ENCODE measurements at places on chromosomes 4 and X.

GRCh38 chr4:84611531-84611930, 28.6 kb downstream of the CDS1 start:
- DNase-seq: no peak

DNA sequence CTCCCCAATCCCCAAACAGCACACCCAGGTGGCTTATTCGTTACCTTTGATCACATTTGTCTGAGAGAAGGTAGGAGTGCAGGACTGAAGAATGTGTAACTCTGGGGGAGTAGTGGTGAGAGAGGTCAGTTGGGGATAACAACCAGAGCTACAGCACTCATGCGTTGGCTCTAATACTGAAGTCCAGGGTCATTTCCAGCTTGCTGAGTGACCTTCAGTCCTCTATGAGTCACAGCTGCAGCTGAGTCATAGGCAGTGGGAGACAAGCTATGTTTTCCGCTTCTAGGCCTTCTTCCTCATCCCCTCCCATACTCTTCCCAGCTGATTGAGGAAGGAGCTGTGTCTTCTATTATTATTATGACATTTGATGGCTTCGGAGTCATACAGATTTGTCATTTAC, 31.6 kb upstream of the CT47C1 start:
- DNase-seq: peak; percentile 48

DNA sequence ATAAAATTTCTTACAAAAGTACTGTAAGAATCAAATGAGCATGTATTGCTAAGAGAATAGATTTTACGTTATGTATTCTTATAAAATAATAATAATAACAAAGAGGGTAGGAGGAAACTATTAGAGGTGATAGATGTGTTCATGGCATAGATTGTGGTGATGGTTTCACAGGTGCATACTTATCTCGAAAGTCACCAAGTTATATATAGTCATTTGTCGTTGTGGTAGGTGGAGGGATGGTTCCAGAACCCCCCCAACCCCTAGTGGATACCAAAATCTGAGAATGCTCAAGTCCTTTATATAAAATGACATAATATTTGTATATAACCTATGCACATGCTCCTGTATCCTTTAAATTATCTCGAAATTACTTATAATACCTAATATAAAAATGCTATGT, 36.7 kb upstream of the H2AZ1 start:
- DNase-seq: no peak

GRCh38 chr4:18844726-18845125, 823.2 kb upstream of the LCORL start:
- DNase-seq: no peak

DNA sequence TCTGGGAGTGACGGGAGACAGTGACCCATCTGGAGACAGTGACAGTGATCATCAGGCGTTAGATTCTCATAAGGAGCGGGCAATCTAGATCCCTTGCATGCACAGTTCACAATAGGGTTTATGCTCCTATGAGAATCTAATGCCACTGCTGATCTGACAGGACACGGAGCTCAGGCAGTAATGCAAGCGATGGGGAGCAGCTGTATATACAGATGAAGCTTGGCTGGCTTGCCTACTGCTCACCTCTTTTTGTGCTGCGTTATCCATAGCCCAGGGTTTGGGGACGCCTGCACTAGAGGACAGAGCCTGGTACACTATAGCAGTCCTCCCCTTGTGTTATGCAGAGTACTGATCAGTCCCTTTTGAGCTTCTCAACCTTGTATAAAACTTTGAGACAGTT, 23.5 kb downstream of the NFKB1 start:
- no peak for DNase-seq

GRCh38 chr4:144342949-144343760, 202.6 kb upstream of the GYPA start:
- DNase-seq: no peak

- DNase-seq: no peak
Measured at GRCh38 chr4:82232891-82233290, 140.9 kb downstream of the HNRNPD start.

DNA sequence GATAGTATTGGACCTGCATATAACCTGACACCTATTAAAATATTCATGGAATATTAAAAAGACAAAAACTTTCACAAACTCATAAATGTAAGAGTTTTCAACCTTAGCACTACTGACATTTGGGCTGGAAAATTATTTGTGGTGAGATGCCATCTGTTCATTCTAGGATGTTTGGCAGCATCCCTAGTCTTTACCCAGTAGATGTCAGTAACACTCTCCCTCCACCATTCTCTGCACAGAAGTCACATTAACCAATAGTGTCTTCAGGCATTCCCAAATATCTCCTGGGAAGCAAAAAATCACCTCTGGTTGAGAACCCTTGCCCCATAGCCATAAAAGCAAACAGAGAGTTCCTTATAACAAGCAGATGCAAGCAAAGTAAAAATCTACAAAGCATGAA, 41.4 kb upstream of the NDST4 start:
- no peak for DNase-seq

GRCh38 chrX:55624403-55624802, 1.2 kb downstream of the FOXR2 start:
- DNase-seq: no peak

DNA sequence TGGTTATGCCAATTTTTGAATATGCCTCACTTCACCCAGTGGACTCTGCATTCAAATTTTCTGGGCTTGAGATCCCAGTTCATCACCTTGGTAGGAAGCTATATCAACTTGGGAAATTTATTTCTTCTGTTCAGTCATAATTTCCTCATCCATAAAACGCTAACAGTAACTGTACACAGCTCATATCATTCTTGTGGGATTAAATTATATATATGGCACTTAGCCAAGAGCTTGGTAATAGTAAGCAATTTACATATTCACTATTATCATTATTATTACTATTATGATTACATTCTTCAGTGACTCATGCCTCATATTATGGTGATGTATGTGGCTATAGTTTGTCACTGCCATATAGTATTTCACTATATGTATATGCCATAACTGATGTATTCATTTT, 177.6 kb downstream of the CPE start:
- DNase-seq: no peak
